ENCODE measurements at places on chromosomes 5 and 9.

GRCh38 chr9:37540634-37541033, 35.5 kb downstream of the FBXO10 start:
- no peak for DNase-seq
- no peaks in the 10 kb centered on the region for H3K4me1 ChIP-seq
- H3K4me3 ChIP-seq = no peak overlapping the region
- no peak overlapping the region for H3K27ac ChIP-seq
- H3K36me3 ChIP-seq = peaks cover 58% of the 10 kb centered on the region

- no peak for DNase-seq
- H3K27ac ChIP-seq = no peak overlapping the region
- no peak overlapping the region for H3K4me3 ChIP-seq
- peaks cover 7% of the 10 kb centered on the region for H3K4me1 ChIP-seq
- peaks cover 8% of the 10 kb centered on the region for H3K27me3 ChIP-seq
Observed at GRCh38 chr9:34963552-34963951, 5.5 kb downstream of the PHF24 start.

- H3K27ac ChIP-seq = no peak overlapping the region
- H3K4me3 ChIP-seq = no peak overlapping the region
- no peaks in the 10 kb centered on the region for H3K36me3 ChIP-seq
- no peaks in the 10 kb centered on the region for H3K27me3 ChIP-seq
Observed at GRCh38 chr9:138047469-138048040, 170.0 kb downstream of the CACNA1B start.

GRCh38 chr5:14238272-14238671, 95.1 kb downstream of the TRIO start:
- H3K4me3 ChIP-seq = no peak overlapping the region

GRCh38 chr9:4591123-4591500, 71.0 kb upstream of the PLPP6 start:
- H3K27ac ChIP-seq = no peak overlapping the region
- no peaks in the 10 kb centered on the region for H3K27me3 ChIP-seq
- H3K4me1 ChIP-seq = peaks cover 42% of the 10 kb centered on the region
- DNase-seq = no peak

- H3K27ac ChIP-seq = no peak overlapping the region
- no peaks in the 10 kb centered on the region for H3K27me3 ChIP-seq
- no peak for DNase-seq
- H3K4me3 ChIP-seq = no peak overlapping the region
- no peaks in the 10 kb centered on the region for H3K36me3 ChIP-seq
Observed at GRCh38 chr5:122915717-122916461, 70.5 kb downstream of the SNX24 start.

GRCh38 chr5:134555223-134555889, 29.9 kb downstream of the JADE2 start:
- peaks cover 59% of the 10 kb centered on the region for H3K36me3 ChIP-seq
- peak overlapping the region; percentile 84 for H3K27ac ChIP-seq
- H3K4me1 ChIP-seq = peaks cover 70% of the 10 kb centered on the region
- H3K4me3 ChIP-seq = no peak overlapping the region
- DNase-seq = no peak

- no peak overlapping the region for H3K4me3 ChIP-seq
- no peaks in the 10 kb centered on the region for H3K27me3 ChIP-seq
- peaks cover 5% of the 10 kb centered on the region for H3K4me1 ChIP-seq
- H3K36me3 ChIP-seq = peaks cover 92% of the 10 kb centered on the region
- no peak overlapping the region for H3K27ac ChIP-seq
Observed at GRCh38 chr9:131449276-131449675, 53.4 kb upstream of the POMT1 start.

DNA sequence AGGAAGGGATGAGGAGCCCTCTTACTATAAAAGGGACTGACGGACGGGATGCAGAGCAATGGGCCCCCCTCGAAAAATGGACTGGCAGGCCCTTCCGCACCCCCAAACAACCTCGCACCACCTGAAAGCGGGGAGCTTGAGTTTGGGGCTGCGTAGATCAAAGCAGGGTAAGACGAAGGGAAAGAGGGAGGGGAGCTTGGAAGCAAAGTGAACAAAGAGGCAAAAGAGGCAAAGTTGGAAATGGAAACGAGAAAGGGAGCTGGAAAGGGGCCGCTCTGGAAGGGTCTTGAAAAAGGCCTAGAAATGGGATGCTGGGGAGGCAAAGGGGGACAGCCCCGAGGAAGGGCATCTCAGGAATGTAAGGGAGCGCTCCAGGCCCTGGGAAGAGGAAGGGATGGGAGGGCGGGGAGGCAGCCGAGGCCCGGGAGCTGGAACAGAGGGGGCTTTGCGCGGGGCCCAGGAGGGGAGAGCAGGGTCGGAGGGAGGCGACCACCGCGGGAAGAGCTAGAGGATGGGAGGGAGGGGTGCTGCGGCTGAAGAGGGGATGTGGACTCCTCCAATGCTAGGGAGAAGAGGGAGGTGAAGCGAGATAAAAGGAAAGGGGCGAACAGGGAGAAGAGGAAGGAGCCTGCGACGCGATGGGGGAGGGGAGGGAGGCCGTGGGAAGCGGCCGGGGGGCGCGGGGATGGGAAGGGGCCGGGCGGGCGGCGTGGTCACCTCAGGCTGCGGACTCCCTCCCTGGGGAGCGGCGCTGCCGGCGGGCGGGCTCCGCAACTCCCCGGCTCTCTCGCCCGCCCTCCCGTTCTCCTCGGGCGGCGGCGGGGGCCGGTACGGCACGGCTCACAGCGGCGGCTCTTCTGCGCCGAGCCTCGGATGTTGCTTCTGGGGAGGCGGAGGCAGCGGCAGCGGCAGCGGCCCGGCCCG, 577 bp downstream of the RNF145 start:
- no peaks in the 10 kb centered on the region for H3K36me3 ChIP-seq
- H3K27me3 ChIP-seq = no peaks in the 10 kb centered on the region
- no peak for DNase-seq
- H3K4me1 ChIP-seq = peaks cover 45% of the 10 kb centered on the region

GRCh38 chr9:103169798-103170197, 174.7 kb downstream of the CYLC2 start:
- DNase-seq = no peak
- H3K4me1 ChIP-seq = no peaks in the 10 kb centered on the region
- no peak overlapping the region for H3K4me3 ChIP-seq
- no peak overlapping the region for H3K27ac ChIP-seq
- no peaks in the 10 kb centered on the region for H3K36me3 ChIP-seq

- no peak overlapping the region for H3K4me3 ChIP-seq
- no peak for DNase-seq
- no peaks in the 10 kb centered on the region for H3K36me3 ChIP-seq
- H3K4me1 ChIP-seq = peaks cover 38% of the 10 kb centered on the region
Observed at GRCh38 chr9:112012026-112012902, 115.7 kb downstream of the UGCG start.

- no peaks in the 10 kb centered on the region for H3K27me3 ChIP-seq
- peaks cover 33% of the 10 kb centered on the region for H3K4me1 ChIP-seq
- peaks cover 49% of the 10 kb centered on the region for H3K36me3 ChIP-seq
- DNase-seq = no peak
- no peak overlapping the region for H3K27ac ChIP-seq
Observed at GRCh38 chr9:128190013-128190412, 1.4 kb downstream of the CIZ1 start.

DNA sequence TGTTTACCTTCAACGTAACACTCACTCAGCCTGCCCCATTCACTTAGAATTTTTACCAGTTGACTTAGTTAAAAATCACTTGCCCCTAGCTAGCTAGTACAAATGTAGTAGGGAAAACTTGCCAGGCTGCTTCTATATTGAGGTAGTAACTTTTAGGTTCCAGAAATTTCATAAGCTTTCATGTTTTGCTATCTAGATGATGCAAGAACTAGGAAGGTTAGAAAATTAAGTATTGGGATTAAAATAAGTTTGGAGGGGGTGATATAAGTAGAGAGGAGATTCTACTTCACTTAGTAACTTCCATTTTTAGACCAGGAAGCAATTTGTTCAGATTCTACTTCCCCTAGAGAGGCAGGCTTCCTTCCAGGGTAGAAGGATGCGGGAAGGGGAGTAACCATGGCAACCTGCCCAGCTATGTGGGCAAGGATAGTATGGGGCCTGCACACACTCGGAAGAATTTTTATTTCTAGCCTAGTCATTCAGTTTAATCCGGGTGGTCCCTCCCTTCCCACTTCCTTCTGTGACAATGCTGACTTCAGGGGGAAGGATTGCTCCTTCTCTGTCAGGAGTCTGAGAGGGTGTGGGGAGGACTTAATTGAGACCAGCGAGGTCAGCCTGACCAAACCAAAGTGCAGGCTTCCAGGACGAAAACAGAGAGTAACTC, 4.2 kb downstream of the DAB2 start:
- no peaks in the 10 kb centered on the region for H3K27me3 ChIP-seq
- H3K36me3 ChIP-seq = no peaks in the 10 kb centered on the region
- DNase-seq = peak; percentile 94
- peaks cover 23% of the 10 kb centered on the region for H3K4me1 ChIP-seq

DNA sequence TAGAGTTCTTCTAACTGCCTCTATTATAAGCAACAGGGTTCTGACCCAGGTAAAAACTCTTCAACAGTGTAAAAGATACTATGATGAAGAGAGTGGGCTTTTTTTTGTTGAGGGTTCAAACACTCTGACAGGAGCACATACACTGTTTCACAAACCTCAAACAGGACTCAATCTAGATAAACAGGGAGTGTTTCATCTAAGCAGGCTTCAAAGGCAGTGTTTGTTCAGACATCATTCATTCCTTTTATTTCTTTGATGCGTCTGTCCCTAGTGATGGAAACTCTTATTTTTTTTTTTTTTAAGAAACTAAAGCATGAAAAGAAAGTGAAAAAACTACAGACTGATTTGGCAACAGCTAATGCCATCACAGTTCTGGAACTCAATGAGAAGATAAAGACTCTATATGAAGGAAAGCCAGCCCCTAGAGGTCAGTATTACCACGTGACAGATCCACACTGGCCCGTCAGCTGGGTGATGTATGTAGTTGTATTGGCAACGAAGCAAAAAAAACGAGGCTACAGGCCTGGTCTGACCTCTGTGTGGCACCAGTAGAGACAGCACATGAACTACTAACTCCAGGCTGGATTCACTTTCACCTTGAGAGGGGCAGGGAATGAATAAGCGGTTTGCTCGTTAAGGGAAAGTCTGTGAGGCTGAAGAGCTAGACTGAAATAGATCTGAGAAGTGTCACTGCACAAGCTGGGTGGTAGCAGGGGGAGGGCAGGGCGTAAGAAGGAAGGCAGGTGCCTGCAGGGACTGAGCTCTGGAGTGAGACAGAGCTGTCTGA, 172.2 kb downstream of the CCDC192 start:
- H3K27me3 ChIP-seq = no peaks in the 10 kb centered on the region
- H3K4me1 ChIP-seq = peaks cover 44% of the 10 kb centered on the region
- H3K27ac ChIP-seq = peak overlapping the region; percentile 63
- H3K36me3 ChIP-seq = no peaks in the 10 kb centered on the region
- no peak for DNase-seq
- H3K4me3 ChIP-seq = no peak overlapping the region

DNA sequence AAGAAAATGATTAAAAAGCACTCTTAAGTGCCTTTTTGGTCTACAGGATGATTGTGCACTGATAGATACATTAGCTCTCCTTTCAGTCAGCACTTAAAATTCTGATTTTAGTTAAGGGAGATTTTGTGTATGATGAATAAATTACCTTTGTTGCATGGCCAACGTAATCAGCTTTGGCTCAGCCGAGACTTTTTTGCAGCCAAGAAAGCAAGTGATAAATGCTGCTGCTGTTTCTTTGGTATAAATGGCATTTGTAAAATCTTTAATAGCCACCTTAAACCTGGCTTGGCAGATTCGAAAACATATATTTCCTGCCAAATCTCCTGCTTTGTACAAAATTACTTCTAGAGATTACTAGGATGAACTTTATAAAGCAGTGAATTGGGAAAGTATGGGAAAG, 147.7 kb downstream of the DCP2 start:
- no peak for DNase-seq
- H3K36me3 ChIP-seq = no peaks in the 10 kb centered on the region
- H3K27me3 ChIP-seq = no peaks in the 10 kb centered on the region
- H3K27ac ChIP-seq = no peak overlapping the region
- peaks cover 19% of the 10 kb centered on the region for H3K4me1 ChIP-seq

- H3K36me3 ChIP-seq = peaks cover 43% of the 10 kb centered on the region
- no peak for DNase-seq
- H3K4me3 ChIP-seq = no peak overlapping the region
- no peak overlapping the region for H3K27ac ChIP-seq
- H3K27me3 ChIP-seq = no peaks in the 10 kb centered on the region
Observed at GRCh38 chr9:137273611-137274320, 3.8 kb upstream of the TOR4A start.

- H3K27me3 ChIP-seq = no peaks in the 10 kb centered on the region
- no peak for DNase-seq
- H3K4me1 ChIP-seq = no peaks in the 10 kb centered on the region
- H3K27ac ChIP-seq = no peak overlapping the region
- no peak overlapping the region for H3K4me3 ChIP-seq
Observed at GRCh38 chr5:18159331-18159730, 525.1 kb downstream of the TAF11L14 start.

GRCh38 chr5:159345861-159346260, 15.6 kb upstream of the IL12B start:
- no peak overlapping the region for H3K27ac ChIP-seq
- DNase-seq = no peak
- H3K36me3 ChIP-seq = no peaks in the 10 kb centered on the region
- no peaks in the 10 kb centered on the region for H3K27me3 ChIP-seq
- H3K4me3 ChIP-seq = no peak overlapping the region

- no peaks in the 10 kb centered on the region for H3K4me1 ChIP-seq
- no peak for DNase-seq
- H3K27me3 ChIP-seq = no peaks in the 10 kb centered on the region
- H3K4me3 ChIP-seq = no peak overlapping the region
Observed at GRCh38 chr9:8863886-8864544, 1064.4 kb upstream of the DMAC1 start.

DNA sequence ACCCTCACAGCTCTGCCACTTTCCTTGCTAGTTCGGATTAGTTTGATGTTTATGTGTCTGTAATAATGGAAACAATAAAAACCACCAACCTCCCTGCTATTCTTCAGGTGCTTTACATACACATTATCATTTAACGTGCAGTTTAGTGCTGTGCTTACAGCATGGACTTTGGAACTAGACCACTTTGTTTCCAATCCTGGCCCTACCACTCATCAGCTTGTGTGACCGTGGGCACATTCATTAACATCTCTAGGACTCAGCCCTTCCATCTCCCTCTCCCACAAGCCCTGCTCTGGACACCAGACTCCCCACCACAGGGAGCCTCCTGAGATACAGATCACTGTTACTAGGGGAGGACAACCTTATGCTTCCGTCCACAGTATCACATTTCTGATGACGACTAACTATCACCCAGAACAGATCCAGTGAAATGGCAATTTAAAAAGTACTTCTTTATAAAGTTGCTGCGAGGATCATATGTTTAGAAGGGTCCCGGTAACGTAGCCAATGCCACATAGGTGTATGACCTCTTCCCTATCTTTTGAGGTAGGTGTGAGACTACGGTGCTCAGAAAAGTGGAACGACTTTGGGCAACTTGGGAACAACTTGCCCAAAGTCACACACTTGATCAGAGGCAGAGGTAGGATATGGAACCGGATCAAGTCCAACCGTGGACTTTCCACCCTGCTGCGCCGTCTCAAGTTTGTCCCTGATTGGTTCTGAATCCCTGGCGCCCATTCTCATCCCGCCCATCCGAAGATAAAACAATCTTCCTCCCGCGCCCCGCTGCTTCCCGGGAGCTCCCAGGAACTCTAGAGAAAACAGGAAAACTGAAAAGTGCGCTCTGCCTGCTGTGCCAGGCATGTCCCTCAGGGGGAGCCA, 132.4 kb upstream of the NIPBL start:
- H3K4me1 ChIP-seq = peaks cover 32% of the 10 kb centered on the region
- no peaks in the 10 kb centered on the region for H3K36me3 ChIP-seq
- H3K4me3 ChIP-seq = peak overlapping the region; percentile 59
- no peak for DNase-seq
- peak overlapping the region; percentile 68 for H3K27ac ChIP-seq

Data from esophagus muscularis mucosa (tissue), 4 donors.